ENCODE measurements at places on chromosomes 5 and 9. TPM values are rescaled to one million over a fixed set of nuclear protein-coding genes. Genes with fewer than 3 reads are reported as not detected.

SLC6A7 gene
- not detected for total RNA-seq

- DNase-seq = no peak
Observed at GRCh38 chr9:82130331-82131042, 141.9 kb downstream of the SPATA31D1 start.

SEMA6A gene
- total RNA-seq = 11.4 TPM

- DNase-seq = no peak
Observed at GRCh38 chr9:79817438-79818004, 245.8 kb downstream of the TLE4 start.

LRRC19 gene
- total RNA-seq = not detected

DNA sequence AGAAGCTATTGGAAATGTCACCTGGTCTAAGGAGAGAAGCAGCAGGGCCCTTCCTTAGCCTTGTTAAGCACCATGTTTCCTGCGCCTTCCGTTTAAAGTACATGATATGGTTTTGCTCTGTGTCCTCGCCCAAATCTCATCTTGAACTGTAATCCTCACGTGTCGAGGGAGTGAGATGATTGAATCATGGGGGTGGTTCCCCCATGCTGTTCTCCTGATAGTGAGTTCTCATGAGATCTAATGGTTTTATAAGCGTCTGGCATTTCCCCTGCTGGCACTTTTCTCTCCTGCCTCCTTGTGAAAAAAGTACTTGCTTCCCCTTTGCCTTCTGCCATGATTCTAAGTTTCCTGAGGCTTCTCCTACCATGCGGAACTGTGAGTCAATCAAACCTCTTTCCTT, 49.7 kb downstream of the PRDM6 start:
- no peak for DNase-seq
